ENCODE measurements at places on chromosomes 6 and 20.

- peak; percentile 35 for DNase-seq
Measured at GRCh38 chr20:31894980-31895675, 24.7 kb downstream of the TTLL9 start.

- peak; percentile 45 for DNase-seq
Measured at GRCh38 chr6:140441256-140441655, 1066.8 kb upstream of the CITED2 start.

- DNase-seq = no peak
Measured at GRCh38 chr6:140388192-140388802, 1013.8 kb upstream of the CITED2 start.

DNA sequence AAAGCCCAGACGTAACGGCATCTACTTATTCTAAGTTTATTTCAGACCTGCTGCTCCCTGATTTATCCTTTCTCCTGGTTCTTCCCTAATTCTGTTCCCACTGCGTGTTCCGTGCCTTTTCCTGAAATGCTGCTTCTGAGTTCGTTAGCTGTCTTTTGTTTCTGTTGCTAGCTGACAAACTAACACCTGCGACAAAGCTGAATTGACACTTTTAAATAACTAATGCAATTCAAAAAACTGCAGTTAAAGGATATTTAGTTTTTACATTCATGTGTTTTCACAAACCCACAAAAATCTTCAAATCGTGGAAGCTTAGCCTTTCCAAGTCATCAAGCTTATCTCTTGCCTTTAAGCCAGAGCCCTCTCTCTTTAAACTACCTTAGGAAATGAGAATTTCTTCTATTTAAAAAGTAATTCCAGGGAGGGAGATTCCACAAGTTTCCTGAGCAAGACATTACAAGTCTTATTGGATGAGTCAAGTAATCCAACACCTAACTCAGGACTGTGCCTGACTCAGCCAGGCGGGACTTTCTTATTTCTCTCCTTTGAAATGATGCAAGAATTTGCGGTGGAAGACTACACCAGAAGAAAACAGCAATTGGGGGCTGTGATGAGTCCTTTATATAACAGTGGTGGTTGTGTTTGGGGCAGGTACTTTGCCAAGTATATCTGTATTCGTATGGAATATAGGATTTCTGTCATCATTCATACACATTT lies 6.3 kb downstream of the ADTRP start:
- peak; percentile 85 for DNase-seq

DNA sequence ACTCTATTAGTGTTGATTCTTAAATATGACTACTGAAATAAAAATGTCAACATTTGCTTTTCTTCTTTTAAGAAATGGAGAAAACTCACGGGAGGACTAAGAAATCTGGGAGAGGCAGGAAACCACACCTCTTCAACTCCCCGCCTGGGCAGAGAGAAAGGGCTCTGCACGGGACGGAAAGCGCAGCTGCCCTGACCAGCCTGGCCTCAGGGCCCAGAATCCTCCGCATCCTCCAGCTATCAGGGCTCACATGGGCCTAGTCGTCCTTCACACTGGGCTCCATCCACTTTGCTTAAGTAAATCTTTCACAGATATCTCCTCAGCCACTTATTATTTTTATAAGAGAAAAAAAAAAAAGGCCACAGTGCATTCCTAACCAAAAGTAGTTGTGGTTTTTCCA lies 215.1 kb downstream of the TBXT start:
- DNase-seq = no peak

- DNase-seq = peak; percentile 67
Measured at GRCh38 chr6:125114248-125114858, 39.2 kb upstream of the TPD52L1 start.

DNA sequence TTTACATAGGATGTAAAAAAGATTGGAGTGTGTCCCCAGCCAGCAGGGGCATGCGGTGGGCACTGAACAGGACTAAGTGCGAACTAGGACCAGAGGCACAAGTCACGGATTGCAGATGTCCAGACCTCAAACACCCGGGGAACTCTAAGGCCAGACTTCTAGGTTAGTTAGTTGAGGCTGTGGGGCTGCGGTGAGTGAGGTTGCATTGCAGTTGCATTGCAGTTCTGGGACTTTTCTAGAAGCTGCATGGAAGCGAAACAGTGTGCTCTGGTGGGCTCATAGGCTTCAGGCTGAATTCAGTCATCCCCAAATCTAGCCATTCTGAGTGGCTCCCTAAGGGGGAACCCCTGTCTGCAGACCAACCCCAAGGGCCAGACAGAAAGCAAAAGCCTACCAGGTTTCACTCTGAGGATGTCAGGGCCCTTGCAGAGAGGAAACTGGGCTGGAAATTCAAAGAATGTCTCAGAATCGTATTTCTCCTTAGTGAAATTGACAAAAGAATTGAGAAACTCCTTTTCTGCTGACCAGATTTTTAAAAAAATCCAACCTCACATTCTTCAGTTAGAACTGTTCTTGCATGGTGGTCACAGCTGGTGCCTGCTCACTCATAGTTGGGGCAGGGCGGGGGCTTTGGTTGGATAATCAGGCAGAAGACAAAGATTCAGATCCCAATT lies 182.8 kb downstream of the ZDHHC14 start:
- no peak for DNase-seq
